ENCODE measurements at places on chromosomes 5 and 9. TPM values are rescaled to one million over a fixed set of nuclear protein-coding genes. Genes with fewer than 3 reads are reported as not detected.

The NR6A1 gene
- total RNA-seq, result 1.4 TPM

The UNC13B gene
- total RNA-seq, result 14.9 TPM

The GRXCR2 gene
- not detected for total RNA-seq

The KCNV2 gene
- total RNA-seq, result not detected

The PGGT1B gene
- 12.4 TPM for total RNA-seq

The SLC6A3 gene
- not detected for total RNA-seq

The ELOVL7 gene
- total RNA-seq, result 3.2 TPM

The NR2F1-AS1 gene
- total RNA-seq, result not detected

The KCNMB1 gene
- not detected for total RNA-seq

The SPATA31D1 gene
- total RNA-seq, result not detected

The BOD1 gene
- total RNA-seq, result 46.4 TPM

The CCL27 gene
- not detected for total RNA-seq

The ITGA1 gene
- total RNA-seq, result 0.79 TPM

The HTR1A gene
- not detected for total RNA-seq

The CRHBP gene
- total RNA-seq, result not detected

The NEUROG1 gene
- not detected for total RNA-seq

The GABRB2 gene
- not detected for total RNA-seq

The ZNF366 gene
- total RNA-seq, result not detected

The PIP5KL1 gene
- total RNA-seq, result 16.0 TPM

The ARRDC3 gene
- 24.9 TPM for total RNA-seq

The SIL1 gene
- 44.9 TPM for total RNA-seq

The GCNT4 gene
- total RNA-seq, result 3.1 TPM

The CDX1 gene
- not detected for total RNA-seq

The NME5 gene
- 1.2 TPM for total RNA-seq

The PAIP1 gene
- 67.9 TPM for total RNA-seq

The ADGRV1 gene
- 0.49 TPM for total RNA-seq

The PCDH12 gene
- not detected for total RNA-seq

The FBP1 gene
- 0.21 TPM for total RNA-seq

The SOX30 gene
- not detected for total RNA-seq

The NUTM2F gene
- total RNA-seq, result not detected

The GPR150 gene
- not detected for total RNA-seq

The C5orf52 gene
- not detected for total RNA-seq

The LCN6 gene
- total RNA-seq, result not detected

All from airway epithelial cell (primary cell).